ENCODE measurements at places on chromosomes 2 and 18.

- no peak for DNase-seq
These were observed 524.5 kb upstream of the MEX3C start for GRCh38 chr18:51721996-51722395.

GRCh38 chr2:5694306-5694705 lies 2.1 kb downstream of the SOX11 start:
- peak; percentile 26 for DNase-seq

DNA sequence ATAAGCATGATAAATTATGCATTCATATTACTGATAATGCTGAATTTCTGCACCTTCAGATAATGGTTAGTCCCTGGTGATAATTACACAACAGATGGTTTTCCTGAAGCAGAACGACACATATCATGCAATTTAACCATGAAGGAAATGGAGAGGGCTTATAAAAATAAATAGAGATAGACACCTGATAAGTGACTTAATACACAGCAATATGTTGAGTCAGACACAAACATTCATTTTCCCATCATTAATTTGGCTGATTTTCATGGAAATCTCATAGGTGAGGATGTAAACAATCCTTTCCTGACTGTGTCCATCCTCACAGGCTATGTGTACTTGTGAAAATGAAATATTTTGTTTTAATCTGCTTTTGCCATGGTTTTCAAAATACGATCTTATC lies 36.9 kb upstream of the DSEL start:
- DNase-seq, result no peak

DNA sequence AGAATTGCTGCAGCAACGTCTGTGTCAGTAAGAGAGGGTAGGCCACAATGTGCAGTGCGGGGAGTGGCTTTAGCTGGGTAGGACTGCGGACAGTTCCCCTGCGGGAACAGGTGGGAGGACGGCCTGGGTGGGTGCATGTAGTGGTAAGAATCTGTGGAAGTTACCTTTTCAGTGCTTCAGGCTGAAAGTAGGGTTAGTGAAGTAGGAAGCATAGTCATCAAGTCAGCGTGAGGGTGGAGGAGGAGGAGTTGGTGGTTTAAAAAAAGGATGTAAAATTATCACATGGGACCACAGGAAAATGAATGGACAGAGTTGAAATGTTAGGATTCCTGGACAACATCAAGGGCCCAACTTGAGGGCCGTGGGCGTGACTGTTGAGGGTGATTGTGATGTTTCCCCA lies 13.2 kb downstream of the CEP192 start:
- no peak for DNase-seq

- DNase-seq, result peak; percentile 84
These were observed at the start of gene ZNF521 for GRCh38 chr18:25351777-25352628. ZNF521 (minus strand) TSS chr18:25352166; CDS start chr18:25350946, 1,220 bp downstream.

DNA sequence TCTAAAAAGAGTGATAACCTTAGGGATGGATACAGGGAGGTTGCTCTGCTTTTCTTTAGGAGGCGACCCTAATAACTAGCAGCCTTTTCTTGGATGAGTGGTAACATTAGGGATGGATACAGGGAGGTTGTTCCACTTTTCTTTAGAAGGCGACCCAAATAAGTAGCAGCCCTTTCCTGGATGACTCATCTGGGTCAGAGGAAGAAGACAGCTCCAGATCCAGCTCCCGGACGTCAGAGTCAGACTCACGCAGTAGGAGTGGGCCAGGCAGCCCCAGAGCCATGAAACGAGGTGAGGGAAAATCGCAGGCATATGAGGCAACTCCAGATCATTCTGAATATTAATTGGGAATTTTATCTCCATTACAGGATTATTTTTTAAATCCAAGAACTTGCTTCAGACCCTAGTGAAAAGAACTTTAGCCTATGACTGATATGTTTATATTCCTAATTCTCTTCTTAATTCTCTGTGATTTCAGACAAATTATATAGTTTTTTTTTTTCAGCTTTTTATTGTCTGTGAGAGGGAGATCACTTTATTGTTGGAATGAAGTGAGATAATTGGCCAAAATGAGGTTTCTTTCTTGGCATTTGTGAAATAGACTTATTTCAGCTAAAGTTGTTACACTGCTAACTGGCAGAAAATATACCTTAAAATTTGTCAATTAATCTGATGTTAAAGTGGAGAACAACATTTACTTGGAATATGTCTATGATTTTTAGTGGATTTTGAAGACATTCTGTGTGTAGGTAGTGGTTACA lies 31.2 kb upstream of the C1GALT1C1L start:
- no peak for DNase-seq

DNA sequence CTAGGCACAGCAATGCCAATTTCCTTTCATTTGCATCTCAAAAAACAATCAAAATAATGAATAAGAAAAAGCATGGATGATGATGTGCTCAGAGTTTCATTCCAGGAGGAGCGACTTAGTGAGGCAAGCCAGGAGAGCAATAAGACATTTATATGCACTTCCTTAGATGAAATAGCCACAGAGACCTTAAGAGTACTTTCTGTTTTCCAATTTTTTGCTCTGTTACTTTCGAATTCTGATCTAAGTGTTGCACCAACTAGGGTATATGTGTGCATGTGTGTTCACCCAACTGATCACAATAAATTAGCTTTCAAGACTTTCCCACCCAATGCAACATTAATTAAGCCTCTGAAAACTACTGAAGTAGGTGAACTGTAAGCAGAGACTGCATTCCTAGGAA lies 709 bp downstream of the RAB27B start:
- DNase-seq, result no peak

- DNase-seq, result peak; percentile 3
These were observed 198.8 kb downstream of the NDUFA10 start for GRCh38 chr2:239826376-239826775.

- no peak for DNase-seq
These were observed 33.5 kb downstream of the GRHL1 start for GRCh38 chr2:9984871-9985480.

DNA sequence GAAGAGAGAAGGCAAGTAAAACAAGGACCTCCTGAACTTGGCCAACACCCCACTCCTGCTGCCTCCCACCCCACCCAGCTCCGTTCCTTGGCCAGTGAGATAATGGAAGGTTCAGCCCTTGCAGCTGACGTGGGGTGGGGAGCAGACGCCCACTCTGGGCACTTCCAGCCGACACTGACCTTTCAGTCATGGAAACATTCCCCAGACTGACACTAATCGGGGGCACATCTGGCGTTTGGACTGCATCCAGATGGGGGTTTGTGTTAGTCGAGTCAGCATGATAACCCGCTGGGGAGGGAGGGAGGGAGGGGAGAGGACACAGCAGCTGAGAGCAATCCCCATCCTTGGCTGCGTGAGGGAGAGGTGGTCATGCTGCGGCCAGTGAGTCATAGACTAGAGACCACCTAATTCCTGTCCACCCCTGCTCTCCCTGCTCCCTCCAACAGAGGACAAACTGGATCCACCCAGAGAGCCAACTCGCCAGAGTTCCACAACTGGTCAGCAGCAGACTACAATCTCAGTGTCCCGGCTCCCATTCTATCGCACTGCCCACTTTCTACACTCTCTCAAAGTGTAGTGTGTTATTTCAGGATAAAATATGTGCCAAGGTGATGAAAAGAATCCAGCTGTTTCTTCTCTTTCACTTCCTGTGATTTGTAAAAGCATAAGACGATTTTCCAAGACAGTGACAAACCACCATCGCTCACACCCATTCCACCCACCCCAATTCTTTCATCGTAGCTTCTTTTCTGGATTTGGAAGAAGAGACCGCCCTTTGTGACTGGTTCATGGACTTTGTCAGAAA lies 115.4 kb upstream of the PKDCC start:
- DNase-seq, result no peak

GRCh38 chr18:32355896-32356295 lies 114.8 kb downstream of the GAREM1 start:
- no peak for DNase-seq

- no peak for DNase-seq
These were observed 138.9 kb upstream of the NRP2 start for GRCh38 chr2:205543262-205543843.

- no peak for DNase-seq
These were observed 63.5 kb upstream of the CTLA4 start for GRCh38 chr2:203804070-203804469.

DNA sequence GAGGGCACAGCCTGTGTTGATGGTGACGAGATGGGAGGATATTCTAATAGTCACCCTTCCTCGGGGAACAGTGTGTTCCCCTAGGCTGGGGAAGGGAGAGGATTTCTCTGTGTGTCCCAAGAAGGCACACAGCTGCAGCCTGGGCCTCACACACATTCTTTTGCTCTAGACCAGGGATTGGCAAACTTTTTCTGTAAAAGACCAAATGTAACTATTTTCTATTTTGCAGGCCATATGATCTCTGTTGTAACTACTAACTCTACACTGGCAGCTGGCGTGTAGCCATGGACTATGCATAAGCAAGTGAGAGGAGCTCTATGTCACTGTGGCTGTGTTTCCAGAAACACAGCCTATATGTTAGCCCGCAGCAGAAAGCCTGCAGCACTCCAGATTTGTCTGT lies 65.8 kb downstream of the ARHGAP28 start:
- DNase-seq, result no peak

DNA sequence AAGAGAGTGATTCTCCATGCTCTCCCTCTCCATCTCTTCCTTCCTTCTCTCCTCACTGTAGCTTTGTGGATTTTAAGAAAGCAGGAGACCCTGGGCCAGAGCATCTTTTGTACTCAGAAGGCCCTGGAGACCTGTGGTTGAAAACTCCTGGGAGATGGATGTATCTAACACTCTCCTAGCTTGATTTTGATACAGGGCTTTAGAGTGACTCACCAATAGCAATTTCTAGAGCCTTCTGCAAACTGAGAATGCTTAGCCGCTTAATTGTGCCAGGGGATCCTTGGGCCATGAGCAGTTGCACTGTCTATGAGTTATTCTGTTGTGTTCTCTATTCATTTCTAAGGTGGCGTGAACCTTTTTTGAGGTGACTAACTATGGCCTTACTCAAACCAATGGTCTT lies 17.7 kb downstream of the HOXD1 start:
- DNase-seq, result no peak

GRCh38 chr2:237627441-237628246 lies at the start of gene LRRFIP1:
LRRFIP1 (plus strand) TSS chr2:237627587; CDS start chr2:237627645, 58 bp downstream.
- DNase-seq, result peak; percentile 89

GRCh38 chr2:144541396-144541795 lies 21.5 kb upstream of the ZEB2 start:
- DNase-seq, result no peak

GRCh38 chr2:234686088-234686890 lies 189.4 kb upstream of the ARL4C start:
- DNase-seq, result peak; percentile 61

DNA sequence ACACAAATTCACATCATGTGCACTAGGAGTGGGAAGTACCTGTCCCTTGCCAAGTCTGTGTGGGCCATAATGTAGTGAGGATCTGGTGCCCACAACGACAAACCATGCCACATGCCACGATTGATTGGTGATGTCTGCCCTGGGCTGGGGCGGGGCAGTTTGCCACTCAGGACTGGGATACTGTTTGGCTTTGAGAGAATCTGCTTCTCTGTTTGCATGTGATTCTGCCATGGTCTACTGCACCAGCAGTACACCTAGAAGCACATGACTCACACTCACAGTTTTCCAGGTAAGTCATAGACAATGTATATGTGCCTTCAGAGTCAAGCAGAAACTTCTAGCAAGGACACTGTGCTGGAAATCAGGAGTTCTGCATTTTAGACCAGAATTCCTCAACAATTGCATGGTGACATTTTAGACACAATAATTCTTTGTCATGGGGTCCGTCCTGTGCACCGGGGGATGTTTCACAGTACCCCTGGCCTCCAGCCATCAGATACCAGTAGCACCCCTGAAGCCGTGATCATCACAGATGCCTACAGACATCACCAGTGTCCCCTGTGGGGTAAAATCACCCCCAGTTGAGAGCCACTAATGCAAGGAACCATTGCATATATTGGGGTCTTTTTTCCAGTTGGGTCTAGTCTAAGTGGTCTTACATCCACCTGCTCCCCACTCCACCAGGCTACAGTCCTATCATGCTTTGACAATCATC lies 278.3 kb downstream of the EIPR1 start:
- DNase-seq, result no peak

GRCh38 chr2:238120463-238121298 lies 17.8 kb upstream of the KLHL30 start:
- DNase-seq, result peak; percentile 85

Measured in iPS-NIHi11 (cell line).